ENCODE measurements at places on chromosomes 6 and 20.

DNA sequence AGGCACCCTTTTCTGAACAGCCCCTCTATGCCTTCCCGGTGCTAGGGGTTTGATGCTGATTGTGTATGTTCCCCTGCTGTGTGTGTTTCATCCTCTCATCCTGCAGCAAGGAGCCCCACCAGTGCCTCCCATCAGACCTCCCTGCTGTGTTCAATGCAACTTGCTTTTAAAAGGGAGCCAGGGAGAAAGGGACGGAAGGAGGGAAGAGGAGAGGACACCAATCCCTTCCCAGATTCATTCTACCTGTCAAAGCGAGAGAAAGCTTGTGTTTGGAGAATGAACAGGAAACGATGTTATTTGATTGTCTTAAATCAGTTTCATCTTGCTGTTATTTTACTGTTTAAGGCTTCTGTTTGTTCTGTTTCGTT lies 259.2 kb downstream of the ADGB start:
- DNase-seq, result peak; percentile 4

DNA sequence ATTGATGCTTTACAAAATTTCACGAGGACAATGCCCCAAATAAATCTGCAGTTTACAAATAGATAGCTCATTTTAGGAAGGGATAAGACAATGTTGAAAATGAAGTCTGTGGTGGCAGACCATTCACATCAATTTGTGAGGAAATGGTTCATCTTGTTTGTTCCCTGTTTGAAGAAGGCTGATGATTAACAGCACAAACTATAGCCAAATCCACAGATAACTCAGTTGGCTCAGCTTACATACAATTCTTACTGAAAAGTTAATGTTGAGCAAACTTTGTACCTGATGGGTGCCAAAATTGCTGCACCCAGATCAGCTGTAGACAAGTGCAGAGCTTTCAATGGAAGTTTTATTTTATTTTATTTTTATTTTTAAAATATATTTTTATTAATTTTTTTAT lies 763.9 kb downstream of the DOK5 start:
- no peak for DNase-seq

DNA sequence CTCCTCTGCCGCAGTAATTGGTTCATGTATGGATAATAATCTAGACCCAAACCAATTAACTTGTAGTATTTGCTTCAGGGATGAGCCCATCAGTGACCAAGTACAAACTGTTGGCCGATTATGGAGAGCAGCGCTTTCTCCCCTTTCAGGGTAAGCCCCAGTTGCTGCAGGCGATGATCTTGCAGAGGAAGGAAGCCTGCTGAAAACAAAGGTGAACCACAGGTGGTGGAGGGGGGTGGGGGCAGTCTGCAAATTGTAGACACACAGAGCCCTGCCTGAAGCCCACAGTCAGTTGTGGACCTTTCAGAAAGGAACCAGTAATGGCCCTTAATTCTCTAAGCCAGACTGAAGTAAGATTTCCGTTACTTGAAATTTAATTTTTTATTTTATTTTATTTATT lies 167.9 kb upstream of the JARID2 start:
- DNase-seq, result no peak

- no peak for DNase-seq
These were observed 2.7 kb upstream of the TRERF1 start for GRCh38 chr6:42454428-42454791.

DNA sequence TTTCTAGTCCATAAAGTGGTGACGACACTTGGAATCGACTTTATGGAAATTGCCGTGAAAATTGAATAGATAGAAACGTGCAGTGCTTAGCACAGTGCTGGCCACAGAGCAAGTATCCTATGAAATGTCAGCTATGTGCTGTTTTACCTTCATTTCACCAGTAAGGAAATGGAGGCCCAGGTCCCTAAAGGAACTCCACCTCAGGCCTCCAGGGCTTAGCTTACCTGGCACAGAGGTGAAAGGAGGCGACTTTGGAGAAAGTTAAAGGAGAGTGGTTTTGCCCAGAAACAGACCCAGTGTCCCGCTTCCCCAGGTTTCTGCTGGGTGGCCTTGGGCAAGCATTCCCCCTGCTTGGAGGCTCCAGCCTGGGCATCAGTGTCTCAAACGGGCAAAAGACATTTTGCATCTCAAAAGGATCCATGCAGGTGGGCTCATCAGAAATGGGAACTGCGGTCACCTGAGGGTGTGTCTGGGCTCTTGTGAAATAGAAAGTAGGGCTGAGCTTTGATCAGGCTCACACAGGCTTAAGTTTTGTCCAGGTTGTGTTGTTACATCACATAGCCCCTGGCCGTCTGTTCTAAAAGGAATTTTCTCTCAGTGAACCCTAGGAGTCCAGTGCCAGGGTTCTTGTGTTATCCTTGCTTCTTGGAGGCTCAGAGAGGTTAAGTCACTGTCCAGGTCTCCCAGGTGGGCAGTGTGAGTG lies 6.8 kb upstream of the TULP1 start:
- DNase-seq, result no peak

- no peak for DNase-seq
These were observed 1092.0 kb downstream of the GRIK2 start for GRCh38 chr6:102485480-102485879.

GRCh38 chr6:142118328-142118727 lies 14.4 kb upstream of the GJE1 start:
- no peak for DNase-seq

DNA sequence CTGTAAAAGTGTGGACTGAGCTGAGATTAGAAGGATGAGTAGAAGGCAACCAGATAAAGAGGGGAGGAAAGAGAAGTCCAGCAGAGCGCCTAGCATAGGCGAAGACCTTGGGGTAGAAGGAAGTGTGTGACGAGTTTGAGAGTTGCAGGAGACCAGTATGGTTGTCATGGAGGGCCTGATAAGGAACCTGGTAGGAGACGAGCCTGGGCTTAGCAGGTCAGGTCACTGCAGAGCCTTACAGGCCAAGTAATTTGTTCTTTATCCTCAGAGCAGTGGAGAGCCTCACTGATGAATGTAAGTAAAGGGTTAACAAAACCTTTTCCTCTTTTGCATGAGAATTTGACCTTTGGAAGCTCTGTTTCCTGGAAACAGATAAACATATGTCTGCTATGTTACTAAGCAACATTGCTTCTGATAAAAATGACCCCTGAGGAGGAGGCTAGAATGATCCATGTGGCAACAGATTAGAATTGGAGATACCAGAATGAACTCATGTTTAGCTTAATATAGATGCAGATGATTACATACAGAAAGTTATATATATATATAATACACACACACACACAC lies 2.9 kb upstream of the TMEM74B start:
- no peak for DNase-seq

GRCh38 chr6:146301764-146302163 lies 241.9 kb upstream of the RAB32 start:
- no peak for DNase-seq

DNA sequence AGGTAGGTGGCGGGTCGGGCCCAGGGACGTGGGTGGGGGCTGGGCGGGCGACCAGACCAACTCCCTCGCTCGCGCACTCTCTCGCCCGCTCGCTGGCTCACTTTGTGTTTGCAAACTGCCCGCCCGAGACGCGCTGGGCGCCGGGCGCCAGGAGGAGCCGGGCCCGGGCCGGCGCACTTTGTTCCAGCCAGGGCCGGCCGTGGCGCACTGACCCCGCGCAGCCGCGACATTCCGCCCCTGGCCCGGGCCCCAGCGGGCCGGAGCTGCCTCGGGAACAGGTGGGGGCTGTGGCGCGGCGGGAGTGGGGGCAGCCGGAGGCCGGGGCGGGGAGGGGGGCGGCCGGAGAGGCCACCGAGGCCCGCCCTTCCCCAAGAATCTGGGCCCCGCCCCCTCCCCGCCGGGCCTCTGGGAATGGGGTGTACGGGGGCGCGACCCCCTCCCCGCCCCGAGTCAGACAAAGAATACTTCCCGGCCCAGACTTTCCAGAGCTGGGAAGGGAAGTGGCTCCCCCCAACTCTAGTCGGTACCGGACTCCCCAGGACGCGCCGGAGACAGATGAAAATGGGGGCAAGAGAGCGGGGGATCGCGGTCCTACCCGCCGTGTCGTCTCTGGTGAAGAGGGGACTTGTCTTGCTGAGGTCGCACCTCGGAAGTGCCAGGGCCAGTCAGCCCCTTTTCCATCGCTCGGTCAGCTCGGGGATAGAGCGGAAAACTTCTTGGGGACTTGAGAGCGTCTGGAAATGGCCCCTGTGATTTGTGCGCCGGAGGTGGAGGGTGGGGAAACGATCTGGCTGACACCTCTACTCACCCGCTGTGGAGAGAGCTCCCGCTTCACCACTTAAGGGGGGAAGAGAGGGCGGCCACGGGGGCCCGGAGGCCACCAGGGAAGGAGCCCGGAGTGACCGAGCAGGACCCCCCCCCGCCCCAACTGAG lies 951 bp downstream of the FOXP4 start:
- no peak for DNase-seq

GRCh38 chr6:119856136-119856535 lies 506.6 kb upstream of the MAN1A1 start:
- DNase-seq, result no peak

GRCh38 chr20:38129248-38129865 lies 35.7 kb downstream of the TGM2 start:
- no peak for DNase-seq

DNA sequence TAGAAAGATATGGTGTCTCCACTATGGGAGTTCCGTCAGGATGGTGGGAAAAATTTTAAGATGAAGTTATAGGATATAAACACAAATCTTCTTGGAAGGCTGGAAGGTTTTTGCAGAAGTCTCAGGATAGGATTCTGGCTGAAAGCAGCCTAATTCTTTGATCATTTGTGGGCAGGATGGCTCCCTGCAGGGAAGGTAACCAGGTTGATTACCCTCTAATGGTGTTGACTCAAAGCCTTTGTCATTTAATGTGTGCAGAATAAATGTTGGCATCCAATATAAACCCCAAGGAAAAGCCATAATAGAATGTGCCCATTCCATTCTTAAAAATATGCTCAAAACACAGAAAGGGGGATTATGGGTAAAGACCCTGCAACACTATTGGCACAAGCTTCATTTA lies 204.3 kb downstream of the EPM2A start:
- no peak for DNase-seq

GRCh38 chr6:133062077-133062476 lies 179.1 kb upstream of the EYA4 start:
- DNase-seq, result no peak

DNA sequence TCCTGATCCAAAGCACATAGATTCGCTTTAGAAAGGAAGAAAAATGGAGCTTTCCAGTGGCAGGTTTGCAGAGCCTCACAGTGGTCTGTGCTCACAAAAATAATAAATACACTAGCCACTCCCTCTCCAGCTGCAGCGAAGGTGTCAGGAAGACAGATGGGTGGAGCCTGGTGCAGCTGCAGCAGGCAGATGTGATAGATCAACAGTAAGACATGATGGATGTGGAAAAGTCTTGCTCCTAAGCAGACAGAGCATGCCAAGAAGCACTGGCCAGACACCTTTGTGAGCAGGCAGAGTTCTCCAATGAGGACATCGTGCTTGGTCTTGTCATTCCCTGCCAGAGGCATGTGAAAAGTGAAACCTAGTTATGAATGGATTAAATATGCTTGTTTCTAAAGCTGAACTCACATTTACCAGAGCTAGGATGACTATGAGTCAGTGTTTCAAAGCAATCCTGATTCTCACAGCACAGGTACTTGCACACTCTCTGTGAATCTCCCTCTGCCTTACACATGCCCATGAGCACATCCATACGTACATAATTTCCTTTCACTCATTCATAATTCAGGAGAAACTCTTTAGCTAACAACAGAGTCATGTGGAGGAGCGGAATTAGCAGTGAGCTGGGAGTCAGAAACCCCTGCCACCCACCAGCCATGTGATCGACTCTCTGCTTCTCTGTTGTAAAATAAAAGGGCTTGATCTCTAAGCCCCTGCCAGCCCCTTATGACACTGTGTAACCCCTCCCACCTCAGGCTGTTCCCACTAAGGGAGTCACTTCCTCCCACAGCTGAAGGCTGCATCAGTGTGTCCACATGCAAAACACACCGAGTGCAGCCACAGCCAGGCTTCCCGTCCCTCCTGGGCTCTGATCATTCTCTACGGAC lies 111.2 kb downstream of the SCML4 start:
- no peak for DNase-seq

DNA sequence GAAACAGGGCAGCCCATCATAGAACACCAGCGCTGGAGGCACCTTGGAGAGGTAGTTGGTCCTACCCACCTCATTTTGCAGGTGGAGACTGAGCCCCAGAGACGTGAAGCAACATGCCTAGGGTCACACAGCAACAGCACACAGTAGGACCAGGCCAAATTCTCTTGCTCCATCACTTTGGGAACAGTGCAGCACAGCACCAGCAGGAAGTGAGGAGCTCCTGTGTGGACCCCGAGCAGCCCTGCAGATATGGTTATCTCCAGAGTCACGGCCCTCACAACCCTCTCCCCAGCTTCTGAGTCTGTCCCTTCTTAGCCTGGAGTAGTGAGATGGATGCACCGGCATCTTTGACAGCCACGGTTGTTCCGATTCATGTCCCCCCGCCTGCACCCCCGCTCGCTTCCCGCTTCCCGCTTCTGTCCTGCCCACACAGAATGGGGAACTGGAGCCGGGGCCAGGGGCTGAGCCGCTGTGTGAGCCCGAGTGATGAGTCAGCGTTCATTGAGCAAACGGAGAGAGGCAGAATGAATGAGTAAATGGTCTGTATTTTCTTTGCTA lies 72.6 kb upstream of the DUSP22 start:
- DNase-seq, result no peak

DNA sequence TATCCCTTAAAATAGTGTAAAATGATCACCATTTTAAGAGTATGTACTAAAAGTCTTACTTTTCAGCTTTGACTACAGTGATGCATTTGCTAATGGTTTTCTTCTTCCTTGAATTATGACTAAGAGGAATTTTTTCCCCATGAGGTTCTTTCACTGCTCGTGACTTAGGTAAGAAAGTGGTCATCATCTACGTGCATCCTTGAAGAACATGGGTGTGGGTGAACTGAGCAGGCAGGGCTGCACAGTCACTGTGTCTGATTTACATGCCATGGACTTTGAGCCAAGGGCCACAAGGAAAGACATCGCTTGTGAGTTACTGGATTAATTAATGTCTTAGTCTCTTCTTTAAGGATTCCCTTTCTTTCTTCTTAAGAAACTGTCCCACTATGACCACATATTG lies 33.3 kb downstream of the NQO2 start:
- no peak for DNase-seq

- no peak for DNase-seq
These were observed 2.7 kb downstream of the ADAM33 start for GRCh38 chr20:3678856-3679720.

DNA sequence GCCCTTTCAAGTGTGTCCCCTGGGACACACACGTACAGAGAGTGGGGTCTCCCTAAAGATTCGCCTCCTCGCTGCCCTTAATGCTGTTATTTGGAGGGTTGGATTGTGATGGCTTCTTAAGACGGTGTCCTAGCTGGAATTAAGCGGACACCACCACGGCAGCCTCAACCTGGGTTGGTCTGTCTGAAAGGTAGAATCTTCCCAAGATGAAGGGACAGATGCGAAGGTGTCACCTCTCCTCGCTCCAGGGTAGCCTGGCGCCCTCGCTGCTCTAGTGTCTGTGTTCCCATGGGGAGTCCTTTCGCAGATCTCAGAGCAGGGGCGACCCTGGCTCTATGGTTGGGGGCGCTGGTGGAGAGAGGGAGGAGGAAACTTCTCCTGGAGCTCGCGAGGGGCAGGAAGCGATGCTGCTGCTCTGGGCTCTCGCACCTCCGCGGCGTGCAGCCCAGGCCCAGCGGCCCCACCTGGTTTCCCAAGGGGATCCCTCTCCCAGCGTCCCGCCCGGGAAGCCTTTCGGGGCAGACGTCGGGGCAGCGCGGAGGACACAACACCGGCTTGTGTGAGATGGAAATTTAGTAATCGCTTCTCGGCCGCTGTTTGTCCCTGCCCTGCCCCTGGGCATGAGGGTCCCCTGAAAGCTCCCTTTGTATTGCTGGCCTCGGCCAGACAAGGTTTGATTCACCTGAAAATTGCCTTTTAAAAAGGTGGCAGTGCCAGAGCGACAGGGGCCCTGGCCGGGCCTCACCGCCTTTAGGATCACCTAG lies 1.7 kb downstream of the RSPO3 start:
- no peak for DNase-seq

Data from stimulated activated CD4-positive, alpha-beta T cell treated with anti-CD3 and anti-CD28 coated beads, TNF-alpha, amount 100 ng/mL, for 4 hours (primary cell).